Psoas muscle (tissue), 8 donors: ENCODE measurements at places on chromosomes 3 and 15.

DNA sequence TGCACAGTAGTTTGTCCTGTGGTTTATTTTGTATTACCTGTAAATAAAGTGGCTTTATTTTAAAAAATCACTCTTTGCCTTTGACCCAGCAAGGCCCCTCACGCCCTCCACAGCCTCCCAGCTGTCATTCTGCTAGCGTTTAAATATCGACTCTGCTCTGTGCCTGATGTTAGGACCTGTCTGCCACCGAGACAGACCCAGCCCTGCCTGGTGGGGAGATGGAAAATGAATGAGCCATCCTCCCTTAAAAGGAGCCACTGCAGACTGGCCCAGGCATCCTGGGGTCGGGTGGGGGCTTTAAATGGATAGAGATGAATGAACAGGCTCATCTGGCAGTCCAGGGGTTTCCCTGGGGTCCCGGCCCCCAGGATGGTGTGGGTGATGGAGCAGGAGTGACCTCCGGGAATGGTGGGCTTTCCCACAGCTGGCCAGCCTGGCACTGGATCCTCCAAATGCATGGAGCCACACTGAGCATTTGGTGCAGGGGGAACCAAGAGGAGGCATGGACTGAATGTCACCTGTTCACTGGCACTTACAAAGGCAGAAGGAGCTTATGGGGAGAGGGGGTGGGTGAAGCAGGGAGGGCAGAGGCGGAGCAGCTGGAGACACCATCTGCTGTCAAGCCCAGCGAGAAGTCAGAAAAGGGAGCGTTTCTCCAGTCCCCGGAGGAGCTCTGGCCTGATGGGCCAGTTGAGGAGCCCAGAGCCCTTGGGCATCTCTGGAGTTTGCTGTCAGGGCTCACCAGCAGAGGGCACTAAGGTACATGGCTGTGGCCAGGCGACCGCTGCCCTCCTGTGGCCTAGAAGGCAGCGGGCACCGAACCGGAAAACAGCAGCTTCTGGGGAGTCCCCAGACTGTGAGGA lies 11.9 kb downstream of the GRM2 start:
- DNase-seq, result peak; percentile 45

DNA sequence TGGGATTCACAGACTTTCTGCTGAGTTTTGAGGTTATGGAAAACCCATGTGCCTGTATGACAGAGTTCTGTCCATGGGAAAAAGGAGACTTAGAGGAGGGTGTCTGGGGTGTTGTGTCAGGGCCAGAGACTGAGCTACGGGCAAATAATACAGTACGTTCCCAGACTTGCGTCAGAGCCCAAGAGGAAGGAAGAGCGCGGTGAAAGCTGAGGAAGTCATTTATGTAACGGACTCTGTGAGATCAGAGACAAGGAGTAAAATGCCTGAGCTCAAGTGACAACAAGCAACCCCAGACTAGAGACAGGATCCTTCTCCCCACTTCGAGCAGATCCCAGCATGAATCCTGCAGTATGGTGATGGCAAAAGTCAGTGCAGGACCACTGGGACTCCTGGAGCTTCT lies 368.6 kb upstream of the MCTP2 start:
- no peak for DNase-seq

- DNase-seq, result no peak
These were observed 38.0 kb downstream of the WNT7A start for GRCh38 chr3:13841826-13842225.

- no peak for DNase-seq
These were observed 2.6 kb upstream of the FOXP1 start for GRCh38 chr3:71585887-71586809.

DNA sequence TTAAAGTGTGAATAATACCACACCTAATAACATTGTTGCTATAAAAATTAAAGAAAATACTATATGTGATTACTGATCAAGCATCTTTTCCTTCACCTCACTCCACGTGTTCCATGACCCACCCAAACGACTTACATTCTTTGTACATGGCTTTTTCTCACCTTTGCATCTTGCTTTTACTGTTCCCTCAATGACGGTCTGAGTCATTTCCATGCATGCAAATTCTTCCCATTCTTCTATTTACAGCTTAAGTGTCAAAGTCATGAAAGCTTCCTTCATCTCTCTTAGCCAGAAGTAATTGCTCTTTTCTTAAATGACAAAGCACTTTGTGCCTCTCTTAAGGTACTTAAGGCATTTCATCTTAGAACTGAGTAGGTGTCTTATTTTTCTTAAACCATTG lies 64.0 kb downstream of the GREM1 start:
- DNase-seq, result no peak

DNA sequence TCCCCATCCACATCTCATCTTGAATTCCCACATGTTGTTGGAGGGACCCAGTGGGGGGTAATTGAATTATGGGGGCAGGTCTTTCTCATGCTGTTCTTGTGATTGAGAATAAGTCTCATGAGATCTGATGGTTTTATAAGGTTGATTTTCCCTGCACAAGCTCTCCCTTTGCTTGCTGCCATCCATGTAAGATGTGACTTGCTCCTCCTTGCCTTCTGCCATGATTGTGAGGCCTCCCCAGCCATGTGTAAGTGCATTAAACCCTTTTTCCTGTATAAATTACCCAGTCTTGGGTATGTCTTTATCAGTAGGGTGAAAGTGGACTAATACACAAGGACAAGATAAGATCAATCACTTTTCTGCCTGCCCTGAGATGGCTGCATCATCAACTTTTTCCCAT lies 5.8 kb upstream of the CCK start:
- no peak for DNase-seq

DNA sequence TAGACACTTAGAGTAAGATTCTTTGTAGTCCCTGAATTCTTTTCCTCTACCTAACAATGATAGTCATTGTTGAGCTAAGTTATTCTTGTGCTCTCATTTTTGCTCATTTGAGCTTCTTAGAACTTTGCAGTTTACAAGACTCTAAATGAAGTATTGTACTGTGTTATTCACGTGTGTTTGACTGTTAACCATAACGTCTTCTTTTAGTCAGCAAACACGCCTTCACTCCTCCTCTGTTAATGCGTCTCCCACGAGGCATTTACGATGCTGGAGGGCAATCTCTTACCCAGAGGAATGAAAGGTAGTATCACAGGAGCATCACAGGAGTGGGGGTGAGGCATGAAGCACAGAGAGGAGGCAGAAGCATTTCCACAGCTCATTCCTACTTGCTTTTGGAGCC lies 14.8 kb upstream of the P2RY14 start:
- no peak for DNase-seq

- DNase-seq, result no peak
These were observed 44.6 kb downstream of the EIF4E3 start for GRCh38 chr3:71680603-71681002.

- DNase-seq, result peak; percentile 68
These were observed 125.7 kb downstream of the EEFSEC start for GRCh38 chr3:128278761-128279600.

DNA sequence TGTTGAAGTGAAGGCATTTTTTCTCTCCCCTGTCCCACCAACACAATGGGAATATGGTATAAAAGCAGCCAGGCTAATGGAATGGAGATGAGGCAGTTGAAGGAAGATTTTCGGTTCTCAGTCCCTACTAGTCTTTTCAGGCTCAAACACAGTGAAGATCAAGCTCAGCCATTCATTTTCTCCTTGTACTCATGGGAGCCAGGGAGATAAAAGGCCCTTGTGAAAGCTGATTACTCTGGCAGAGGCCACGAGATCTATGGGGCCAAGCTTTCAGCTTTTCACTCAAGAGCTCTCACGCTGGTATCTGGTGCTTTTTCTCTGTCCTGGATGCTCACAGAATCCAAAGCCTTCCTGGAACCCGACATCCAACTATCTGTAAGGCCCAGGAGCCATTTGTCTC lies 14.5 kb upstream of the FAN1 start:
- no peak for DNase-seq
